ENCODE measurements at places on chromosomes 3 and 15.
A peak's percentile ranks its signal among the peaks of the same experiment; 100 is the strongest.

GRCh38 chr3:188754267-188754666 is 417.5 kb upstream of the TPRG1 start:
- DNase-seq = no peak

DNA sequence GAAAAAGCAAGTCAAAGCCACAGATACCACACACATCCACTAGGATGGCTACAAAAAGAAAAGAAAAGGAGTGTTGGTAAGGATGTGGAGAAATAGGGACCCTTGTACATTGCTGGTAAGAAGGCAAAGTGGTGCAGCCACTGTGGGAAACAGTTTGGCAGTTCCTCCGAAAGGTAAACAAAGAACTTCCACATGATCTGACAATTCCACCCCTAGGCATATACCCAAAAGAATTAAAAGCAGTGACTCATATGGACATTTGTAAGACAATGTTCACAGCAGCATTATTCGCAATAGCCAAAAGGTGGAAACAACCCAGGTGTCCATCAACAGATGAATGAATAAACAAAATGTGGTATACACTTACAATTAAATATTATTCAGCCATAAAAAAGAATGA is 22.2 kb upstream of the GMPPB start:
- DNase-seq = no peak

DNA sequence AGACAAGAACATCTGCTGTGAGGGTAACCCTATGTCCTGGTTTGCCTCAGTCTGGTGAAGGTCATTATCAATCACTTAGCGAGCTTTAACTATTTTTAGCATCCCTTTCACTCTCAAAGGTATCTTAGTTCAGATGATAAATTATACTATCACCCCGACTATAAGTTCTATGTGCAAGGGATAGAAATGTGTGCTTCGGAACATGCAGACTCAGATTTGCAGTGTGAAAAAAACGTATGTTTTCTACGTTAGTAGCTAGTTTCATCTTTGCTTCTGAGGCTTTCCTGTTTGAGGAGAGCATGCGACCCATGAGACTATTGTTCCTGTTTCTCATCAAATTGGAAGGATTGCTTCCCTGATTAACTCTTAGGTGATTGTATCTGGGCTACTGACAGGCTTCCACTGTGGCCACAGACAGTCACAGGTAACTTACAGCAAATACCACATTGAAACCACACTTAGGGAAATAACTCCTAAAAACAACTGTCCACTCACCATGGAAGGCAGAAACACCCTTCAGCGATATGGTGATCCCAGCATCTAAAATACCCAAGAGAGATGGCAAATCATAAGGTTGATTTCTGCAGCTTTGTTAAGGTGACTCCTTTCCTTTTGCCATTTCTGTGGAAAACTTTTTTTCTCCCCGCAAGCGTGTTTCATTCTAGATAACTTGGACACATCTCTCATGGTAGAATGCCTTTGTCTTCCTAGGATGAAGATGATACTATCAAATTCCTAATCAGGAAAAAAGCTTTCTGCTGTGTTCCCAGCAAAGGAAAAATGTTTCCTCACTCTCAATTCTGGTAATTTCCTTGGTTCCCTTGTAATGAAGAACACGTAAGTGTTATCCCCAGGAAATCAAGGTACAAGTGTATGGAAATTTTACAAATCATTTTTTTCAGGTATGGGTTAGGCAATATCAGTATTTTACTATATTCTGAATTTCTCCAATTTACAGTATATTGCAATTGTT is 5.2 kb downstream of the GCSAM start:
- no peak for DNase-seq

GRCh38 chr15:101795455-101795854 is 7.9 kb upstream of the OR4F6 start:
- DNase-seq = no peak

DNA sequence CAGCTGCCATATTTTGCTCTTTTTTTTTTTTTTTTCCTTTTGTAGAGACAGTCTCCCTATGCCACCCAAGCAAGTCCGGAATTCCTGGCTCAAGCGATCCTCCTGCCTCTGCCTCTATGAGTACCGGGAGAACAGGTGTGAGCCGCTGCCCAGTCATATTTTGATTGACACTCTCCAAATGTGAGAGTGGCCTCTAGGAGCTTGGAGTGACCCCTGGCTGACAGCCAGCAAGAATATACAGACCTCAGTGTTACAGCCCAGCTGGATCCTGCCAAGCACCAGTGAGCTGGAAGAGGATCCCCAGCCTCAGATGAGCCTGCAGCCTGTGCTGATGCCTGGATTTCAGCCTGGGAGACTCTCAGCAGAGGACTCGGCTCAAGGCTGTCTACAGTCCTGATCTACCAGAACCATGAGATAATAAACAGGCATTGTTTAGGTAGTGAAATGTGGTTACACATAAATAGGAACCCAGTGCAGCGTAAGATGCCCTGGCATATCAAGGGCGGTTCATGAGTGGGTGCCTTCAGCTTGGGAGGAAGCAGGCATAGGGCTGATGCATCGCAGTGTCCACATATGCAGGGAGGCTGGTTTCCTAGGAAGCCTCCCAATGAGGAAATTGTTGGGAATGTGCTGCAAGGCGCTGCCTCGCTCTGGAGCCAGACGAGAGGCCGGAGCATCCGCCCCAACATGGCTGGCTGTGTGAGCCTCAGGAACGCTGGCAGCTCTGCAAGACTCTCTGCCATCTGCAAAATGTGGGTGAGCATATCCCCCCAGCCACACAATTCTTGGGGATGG is 38.9 kb upstream of the ATP10A start:
- no peak for DNase-seq

DNA sequence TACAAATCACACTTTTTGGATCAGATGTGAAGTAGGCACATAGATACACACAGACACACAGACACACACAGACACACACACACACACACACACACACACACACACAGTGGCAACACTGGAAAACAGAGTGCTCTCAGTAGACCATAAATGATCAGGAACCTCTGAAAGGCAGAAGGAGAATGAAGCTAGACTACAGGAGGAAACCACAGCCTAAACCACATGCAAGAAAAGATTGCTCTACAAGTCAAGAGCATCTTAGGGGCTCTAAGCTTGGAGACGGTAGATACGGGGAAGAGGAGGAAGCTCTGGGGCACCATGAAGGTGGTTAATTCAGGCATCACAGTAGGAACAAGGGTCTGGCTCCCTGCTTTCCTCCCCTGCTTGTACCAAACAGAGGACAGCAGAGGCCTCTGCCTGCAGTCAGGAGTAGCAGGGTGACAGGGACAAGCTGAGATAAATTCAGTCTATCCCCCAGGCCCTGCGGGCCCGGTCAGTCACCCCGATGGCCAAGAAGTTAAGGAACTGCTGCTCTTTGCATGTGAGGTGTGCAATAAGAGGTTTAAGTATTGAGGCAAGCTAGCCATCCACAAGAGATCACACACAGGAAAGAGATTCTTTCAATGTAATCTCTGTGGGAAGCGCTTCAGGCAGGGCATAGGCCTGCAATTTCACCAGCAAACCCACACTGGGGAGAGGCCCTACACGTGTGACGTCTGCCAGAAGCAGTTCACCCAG is 23.5 kb upstream of the ARPIN start:
- no peak for DNase-seq

GRCh38 chr15:60397772-60398445 is at the start of gene ANXA2:
Gene ANXA2 (minus strand): TSS chr15:60397986. CDS start chr15:60386075, 11,911 bp downstream.
- peak; percentile 89 for DNase-seq

DNA sequence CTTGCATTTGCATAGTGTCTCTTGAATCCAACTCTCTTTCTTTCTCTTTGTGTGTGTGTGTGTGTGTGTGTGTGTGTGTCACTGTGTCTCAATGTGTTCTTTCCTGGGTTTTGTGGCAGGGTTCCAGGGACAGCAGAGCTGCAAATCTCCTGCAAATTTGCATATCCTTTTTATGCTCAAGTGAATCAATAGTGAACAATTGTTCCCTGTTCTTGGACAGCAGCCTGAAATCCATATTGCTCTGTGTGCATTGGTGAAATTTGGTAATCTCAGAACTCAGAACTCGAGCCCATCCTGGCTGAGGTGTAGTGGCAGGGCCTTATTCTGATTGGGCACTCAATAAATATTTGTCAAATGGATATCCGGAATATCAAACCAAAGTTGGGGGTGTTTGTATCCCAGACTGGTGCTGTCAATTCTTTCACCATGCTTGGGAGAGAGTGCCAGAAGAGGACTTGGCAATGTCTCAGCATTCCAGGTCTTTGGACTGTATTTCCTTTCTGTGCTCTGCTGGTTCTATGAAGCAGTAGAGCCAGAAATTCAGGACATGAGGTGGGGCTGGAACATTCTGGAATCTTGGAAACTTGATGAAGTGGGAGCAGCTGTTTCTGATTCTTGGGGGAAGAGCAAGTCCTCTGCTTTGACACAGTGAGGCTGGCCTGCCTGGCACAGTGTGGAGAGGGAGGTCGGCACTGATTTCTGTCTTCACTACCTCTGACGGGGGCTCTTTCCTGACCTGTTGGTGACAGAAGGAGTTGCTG is 380.6 kb upstream of the C2CD4B start:
- DNase-seq = no peak

DNA sequence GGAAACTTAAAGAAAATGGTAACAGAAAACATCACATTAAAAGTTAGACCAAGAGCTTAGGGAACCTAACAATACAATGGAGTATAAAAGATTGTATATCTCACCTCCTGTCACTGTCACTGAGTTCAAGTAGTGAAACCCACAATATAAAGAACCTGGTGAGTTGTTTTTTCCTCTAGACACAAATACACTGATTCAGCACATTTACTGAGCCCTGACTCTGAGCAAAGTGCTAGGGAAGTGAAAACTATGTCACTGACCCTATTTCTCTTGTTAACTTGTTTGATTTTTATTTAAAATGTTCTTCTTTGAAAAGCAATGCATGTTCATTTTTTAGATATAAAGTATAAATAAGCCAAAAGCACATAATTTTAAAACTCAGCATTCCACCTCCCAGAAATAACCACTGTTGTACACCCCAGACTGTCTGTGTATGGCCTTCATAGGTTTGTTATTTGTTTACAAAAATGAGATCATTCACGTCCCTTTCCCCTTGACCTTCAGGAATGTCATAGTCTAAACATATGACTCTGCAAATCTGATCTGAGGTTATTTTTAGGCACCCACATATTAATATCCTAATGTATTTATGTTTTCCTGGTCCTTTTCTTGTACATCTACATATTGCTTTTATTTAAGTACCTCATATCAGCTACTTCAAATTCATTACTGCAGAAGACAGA is 69.2 kb upstream of the CSTA start:
- no peak for DNase-seq

- no peak for DNase-seq
These were observed 46.3 kb downstream of the GABRG3 start for GRCh38 chr15:27017168-27017809.

All from activated CD8-positive, alpha-beta memory T cell treated with anti-CD3 and anti-CD28 coated beads for 24 hours (primary cell).